GM19239 (cell line): ENCODE measurements at places on chromosomes 13 and 19.

- DNase-seq, result no peak
These were observed 553 bp downstream of the NAPA start for GRCh38 chr19:47514151-47514868.

GRCh38 chr13:45143346-45143751 is 23.0 kb downstream of the GTF2F2 start:
- DNase-seq, result no peak

DNA sequence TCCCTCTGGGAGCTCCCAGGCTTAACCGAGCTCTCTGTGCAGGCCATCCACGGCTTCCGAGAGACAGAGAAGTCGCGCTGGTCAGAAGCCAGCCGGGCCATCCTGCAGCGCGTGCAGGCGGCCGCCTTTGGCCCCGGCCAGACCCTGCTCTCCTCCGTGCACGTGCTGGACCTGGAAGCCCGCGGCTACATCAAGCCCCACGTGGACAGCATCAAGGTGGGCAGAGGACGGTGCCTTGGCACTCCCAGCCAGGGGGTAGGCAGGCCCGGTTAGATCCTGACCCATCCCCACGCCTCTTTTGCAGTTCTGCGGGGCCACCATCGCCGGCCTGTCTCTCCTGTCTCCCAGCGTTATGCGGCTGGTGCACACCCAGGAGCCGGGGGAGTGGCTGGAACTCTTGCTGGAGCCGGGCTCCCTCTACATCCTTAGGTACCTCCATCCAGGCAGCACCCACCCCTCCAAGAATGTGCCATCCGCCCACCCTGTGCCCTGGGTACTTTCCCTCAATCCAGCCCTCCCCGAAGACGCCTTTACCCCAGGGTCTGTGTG is 1.5 kb downstream of the PSPN start:
- DNase-seq, result no peak

DNA sequence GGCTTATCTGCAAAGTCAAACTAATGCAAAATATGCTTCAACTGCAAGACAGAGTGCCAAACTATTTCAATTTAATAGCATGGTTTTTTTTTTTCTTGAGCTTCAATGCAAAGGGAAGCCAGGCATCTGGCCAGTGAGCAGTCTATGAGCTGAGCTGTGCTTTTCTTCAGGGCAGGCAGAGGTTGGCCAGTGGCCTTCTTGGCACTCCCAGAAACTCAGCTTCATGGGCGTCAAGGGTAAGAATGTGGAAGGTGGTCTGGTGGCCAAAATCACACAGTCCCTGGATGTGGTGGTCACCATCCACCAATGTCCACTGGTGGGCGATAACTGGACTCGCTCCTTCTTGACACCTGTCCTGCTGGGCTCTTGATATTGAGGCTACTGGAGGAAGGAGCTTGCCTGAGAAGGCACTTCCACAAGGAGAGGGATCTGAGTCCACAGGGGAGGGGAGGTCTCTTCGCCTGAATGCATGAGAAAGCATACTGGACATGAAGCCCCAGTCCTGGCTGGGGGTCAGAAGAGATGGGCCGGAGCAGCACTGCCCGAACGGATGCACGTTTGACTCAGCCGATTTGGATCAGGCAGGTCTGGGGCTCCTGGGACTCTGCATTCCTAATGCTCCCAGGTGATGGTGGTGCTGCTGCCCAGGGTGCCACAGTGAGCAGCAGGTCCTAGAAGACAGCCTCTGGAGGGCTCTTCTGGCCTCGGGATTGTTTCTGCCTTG is 17.1 kb downstream of the COL4A2 start:
- no peak for DNase-seq
